Left colon (tissue), 2 donors: ENCODE measurements at places on chromosomes 3 and 15. TPM values are rescaled to one million over a fixed set of nuclear protein-coding genes. Genes with fewer than 3 reads are reported as not detected.

DNA sequence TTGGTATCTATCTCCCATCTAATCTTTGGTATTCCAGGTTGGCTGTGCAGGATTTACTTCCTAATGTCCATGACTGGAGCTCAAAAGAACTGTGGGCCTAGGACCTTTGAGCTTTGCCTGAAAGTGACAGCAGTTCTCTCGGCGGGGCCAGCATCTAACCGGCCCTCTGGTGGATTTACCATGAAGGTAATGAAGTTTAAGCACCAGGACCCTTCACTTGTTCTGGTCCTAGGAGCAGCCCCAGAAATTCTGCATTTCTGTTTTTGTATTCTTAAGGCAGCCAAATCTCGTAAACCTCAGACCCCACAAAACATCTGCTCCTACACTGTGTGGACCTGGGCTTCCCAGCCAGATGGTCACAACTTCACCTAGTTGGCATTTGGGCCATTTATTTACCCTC, 13.0 kb downstream of the CALML4 start:
- no peak for DNase-seq

DNA sequence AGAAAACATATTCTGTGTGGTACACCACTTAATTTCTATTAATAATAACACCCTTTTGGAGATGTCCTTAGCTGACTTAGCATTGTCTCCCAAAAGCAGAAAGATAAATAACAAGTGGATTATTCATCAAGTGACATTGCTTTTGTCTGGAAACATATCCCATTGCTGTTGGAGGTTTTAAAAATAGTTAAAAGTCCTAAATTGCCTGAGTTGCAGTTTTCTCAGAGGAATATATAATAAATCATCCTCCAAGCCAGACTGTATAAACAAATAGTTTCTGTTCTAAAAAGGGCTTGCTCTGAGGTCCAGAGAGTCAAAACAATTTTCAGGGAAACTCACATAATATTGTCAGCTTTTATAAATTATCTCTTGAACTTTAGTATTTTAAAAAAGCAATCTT, 60.4 kb upstream of the CD96 start:
- DNase-seq = no peak

DNA sequence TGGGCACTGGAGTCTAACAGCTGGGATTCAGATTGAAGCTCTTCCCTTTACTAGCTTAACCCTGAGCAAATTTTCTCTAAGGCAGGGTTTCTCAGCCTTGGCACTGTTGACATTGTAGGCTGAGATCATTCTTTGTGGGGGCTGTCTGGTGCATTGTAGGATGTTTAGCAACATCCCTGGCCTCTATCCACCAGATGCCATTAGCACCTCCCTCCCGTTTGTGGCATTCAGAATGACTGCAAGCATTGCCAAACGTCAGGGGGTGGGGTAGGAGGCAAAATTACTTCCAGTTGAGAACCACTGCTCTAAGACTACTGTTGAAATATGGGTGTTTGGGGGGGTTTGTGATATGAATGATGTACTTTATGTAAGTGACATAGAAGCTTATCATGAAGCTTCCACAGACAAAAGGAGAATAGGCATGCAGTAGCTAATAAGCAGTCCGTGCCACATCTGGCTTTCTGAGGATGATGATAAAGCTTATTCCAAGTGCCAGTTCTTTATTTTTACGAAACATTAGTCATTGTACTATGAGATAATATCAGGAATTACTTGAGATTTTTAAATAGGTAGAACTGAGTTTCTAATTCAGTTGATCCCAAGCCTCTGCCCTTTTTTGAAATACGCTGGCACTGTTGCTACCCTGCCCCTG, 39.3 kb downstream of the NKIRAS1 start:
- no peak for DNase-seq

- DNase-seq = no peak
Measured at GRCh38 chr3:69881756-69882428, 117.6 kb upstream of the SAMMSON start.

- DNase-seq = peak; percentile 72
Measured at GRCh38 chr3:4504340-4505261, 11.5 kb downstream of the ITPR1 start.

DNA sequence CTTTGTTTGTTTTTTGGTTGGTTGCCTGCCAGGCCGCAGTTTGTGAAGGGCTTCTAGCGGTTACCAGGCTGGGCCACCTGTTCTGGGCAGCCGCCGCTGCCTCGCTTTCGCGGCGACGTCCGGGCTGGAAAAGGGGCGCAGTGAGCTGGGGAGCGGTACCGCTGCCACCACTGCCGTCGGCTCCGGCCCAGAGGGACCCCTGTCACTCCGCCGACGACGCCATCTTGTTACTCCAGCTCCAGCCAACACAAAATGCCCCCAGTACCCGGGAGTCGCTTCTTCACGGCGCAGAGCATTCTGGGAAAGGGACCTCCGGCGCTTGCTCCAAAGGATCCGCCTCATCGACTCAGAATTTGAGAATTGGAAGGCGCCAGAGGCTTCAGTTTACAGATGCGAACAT, 238.8 kb downstream of the CDIN1 start:
- DNase-seq = no peak

- DNase-seq = no peak
Measured at GRCh38 chr3:10392244-10392643, 71.3 kb upstream of the SEC13 start.

DNA sequence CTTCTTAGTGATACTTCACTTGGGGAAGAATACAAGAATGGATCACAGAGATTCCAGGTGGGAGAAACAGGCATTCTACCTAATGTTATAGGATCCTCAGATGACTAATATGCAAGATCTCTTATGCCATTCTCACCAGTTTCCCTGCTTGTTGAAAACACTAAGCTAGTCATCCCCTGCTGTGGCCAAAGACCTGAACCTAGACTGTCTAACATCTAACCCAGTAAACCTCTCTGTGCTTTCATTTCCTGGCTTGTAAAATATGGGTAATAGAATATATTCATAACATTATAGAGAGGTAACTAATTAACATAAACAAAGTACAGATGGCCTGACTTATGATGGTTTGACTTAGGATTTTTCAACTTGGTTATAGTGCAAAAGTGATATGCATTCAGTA, 776.3 kb downstream of the TUSC7 start:
- DNase-seq = no peak

GRCh38 chr15:80328496-80328895, 75.7 kb upstream of the ARNT2 start:
- no peak for DNase-seq

GRCh38 chr15:34043813-34044212, 4.8 kb upstream of the AVEN start:
- DNase-seq = no peak

DNA sequence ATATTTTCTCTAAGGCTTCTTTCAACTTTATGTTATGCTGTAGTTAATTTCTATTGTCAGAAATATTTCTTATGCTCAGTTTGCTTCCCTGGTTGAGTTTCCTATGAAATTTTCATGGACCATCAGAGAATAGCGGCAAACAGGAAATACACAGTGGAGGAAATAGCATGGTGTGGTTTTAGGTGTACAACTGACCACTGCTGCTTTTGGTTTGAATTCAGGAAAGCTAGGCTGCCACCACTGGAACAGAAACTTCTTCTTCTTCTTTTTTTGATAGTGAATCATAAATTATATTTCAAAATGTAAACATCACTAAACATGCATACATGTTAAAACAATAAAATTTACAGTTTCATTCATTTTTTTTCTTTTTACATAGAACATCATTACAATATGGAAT, 316.6 kb upstream of the TGFBR2 start:
- no peak for DNase-seq

DNA sequence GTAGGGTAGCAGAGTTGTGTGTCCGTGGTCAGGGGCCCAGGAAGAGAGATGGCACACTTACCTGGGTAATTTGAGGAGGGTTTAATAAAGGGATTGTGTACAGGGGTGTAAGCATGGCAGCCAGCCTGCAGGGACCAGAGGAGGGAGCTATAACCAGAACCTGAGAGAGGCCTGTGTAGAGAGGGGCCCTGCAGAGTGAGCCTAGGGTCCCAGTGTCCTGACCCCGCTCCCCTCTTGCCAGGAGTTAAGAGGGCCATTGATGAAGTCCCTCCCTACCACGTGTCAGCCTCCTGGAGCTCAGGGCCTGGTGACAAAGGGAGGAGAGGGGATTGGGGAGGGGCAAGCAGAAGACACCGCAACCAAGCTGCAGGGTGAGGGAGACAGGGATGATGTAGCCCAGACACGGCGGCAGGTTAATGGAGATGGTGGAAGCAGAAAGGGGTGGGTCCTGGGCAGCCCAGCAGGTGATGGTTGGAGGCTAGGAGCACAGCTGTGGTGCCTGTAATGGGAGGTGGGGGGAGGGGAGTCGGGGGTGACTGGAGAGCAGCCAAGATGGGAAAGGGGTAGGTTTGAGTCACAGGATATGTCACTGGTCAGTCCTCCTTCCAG, 165.4 kb upstream of the TOPAZ1 start:
- no peak for DNase-seq

- DNase-seq = no peak
Measured at GRCh38 chr15:65182538-65182937, 2.6 kb downstream of the CLPX start.

DNA sequence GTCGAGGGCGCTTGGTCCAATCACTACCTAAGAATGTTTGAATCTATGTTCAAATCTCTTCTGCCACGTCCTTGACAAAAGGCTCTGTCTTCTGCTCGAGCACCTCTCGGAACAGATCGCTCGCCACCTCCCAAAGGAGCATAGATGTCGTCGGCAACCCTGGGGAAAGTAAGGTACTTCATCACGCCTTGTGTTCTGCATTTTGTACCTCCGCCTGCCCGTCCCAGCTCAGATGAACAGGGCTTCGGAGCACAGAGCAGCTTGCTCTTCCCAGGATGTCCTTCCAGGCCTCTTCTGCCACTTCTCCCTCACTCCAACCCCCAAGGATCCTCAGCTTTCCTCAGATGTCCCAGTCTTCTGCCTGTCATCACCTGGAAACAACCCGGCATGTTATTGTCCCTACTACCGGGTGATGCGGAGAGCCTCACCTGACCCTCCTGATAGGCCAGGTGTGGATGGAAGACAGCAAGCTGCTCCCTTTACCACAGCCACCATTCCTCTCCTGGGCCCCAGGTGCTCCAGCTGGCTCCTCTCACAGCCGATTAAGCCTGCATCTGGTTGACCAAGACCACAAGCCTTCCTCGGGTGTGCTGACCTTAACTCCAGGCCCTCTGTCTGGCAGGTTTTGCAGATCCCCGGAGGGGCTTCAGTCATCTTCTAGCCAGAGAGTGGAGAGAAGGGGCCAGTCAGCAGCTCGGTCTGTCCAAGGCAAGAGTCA, 270.5 kb downstream of the FAM43A start:
- no peak for DNase-seq

DNA sequence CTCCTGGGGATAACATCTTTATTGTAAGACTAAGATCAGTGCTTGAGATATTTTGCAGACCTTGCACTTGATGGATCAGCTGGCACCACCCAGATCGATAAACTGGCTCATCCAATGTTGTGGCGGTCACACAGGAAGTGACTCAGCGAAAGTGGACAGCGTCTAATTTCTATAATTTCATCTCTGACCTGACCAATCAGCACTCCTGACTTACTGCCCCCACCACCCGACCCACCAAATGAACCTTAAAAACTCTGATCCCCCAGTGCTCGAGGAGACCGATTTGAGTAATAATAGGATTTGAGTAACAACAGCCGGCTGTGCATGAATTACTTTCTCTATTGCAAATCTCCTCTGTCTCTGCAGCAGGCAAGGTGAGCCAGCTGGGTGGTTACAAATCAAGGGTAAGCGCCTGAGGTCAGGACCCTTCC, 62.7 kb upstream of the RNU6-1 start:
- DNase-seq = no peak

GRCh38 chr3:87268646-87269211, 7.7 kb downstream of the POU1F1 start:
- no peak for DNase-seq

DNA sequence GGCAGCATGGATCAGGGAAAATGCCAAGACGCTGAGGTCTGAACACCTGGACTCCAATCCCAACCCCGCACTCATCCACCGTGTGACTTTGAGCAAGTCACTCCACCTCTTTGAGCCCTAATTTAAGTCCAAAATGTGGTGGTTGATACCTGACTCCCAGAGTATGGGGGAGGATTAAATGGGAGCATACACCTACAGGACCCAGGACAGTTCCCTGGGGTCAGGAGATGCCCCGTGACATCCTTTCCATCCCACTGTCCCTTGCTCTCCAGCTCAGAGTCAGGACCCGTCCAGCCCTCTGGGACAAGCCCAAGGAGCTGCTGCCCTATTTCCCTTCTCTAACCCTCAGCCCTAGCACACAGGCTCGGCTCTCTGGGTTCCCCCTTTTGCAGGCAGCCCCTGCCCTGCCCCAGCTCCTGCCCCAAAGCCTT, 276.4 kb downstream of the XXYLT1 start:
- DNase-seq = no peak

DNA sequence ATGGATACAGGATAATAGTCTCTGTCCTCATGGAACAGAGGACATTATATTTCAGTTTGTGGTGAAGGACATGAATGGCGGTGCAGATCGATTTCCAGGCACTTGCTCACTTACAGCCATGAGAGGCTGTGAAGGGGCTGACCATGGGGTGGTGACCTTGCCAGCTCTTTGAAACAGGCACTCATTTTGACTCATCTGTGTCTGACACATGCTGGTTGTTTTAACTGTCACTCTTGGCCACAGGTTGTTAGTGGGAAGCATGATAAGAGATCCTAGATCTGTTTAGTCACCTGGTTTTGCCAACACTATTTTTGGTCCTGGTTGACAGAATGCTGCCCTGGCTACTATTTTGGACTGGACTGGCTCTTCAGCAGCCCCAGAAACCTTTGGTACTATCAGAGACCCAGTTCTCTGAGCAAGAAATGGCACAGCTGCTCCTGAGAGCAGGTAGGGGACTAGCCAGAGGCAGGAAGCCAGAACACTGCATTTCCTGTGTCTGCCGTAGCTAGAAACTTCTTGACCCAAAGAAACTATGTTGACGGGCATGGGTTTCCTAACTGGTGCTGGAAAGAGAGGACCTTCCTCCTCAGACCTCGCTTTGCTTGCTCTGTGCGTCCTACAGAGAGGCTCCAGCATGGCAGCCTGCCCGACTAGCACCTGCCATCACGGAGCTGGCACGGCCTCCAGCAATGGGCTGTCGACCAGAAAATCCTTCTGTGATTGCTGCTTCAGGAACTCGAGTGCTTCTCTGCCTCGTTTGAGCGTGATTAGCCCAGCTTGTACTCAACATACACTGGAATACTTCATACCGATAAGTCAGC, 6.3 kb downstream of the PXYLP1 start:
- DNase-seq = no peak

GRCh38 chr3:25938566-25939325, 148.9 kb downstream of the OXSM start:
- DNase-seq = no peak

Gene INSYN1
- total RNA-seq = 1.5 TPM

Gene SH2D7
- 2.4 TPM for total RNA-seq

Gene FOXL2
- total RNA-seq = not detected

Gene TTC21A
- total RNA-seq = 4.5 TPM

Gene SPTBN5
- 0.64 TPM for total RNA-seq

Gene CACNA2D3
- 0.24 TPM for total RNA-seq

Gene GP9
- total RNA-seq = 0.39 TPM

Gene PLSCR5
- total RNA-seq = not detected

Gene NEK4
- total RNA-seq = 25.1 TPM

Gene ROPN1
- 2.0 TPM for total RNA-seq

Gene TP63
- total RNA-seq = not detected
